ENCODE measurements at places on chromosomes 5 and 9.

- no peaks in the 10 kb centered on the region for H3K36me3 ChIP-seq
- H3K4me3 ChIP-seq, result peak overlapping the region; percentile 77
- H3K4me1 ChIP-seq, result peaks cover 21% of the 10 kb centered on the region
- peak overlapping the region; percentile 88 for H3K27ac ChIP-seq
- ATAC-seq, result no peak
These were observed 1.6 kb downstream of the WNK2 start for GRCh38 chr9:93185266-93186214.

DNA sequence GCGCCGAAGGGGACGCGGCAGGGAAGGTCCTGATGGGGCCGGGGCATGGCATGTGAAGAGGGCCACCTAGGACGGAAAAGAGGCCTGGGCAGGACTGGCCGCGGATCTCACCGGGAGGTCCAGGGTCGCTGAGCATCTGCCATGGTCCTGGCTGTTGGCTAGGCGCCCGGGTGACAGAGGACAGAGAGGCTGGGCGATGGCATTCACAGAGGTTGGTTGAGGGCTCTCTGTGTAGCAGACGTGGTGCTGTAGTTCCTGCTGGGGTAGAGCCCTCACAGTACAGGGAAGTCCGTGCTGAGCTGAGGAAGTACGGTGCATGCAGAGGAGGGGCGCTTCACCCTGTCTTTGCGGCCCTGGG, 427 bp downstream of the PCYOX1L start:
- H3K4me1 ChIP-seq, result peaks cover 20% of the 10 kb centered on the region
- H3K27me3 ChIP-seq, result no peaks in the 10 kb centered on the region
- H3K27ac ChIP-seq, result no peak overlapping the region
- ATAC-seq, result peak; percentile 35

- H3K4me1 ChIP-seq, result no peaks in the 10 kb centered on the region
- peaks cover 16% of the 10 kb centered on the region for H3K27me3 ChIP-seq
- H3K4me3 ChIP-seq, result no peak overlapping the region
- no peak overlapping the region for H3K27ac ChIP-seq
- ATAC-seq, result peak; percentile 34
These were observed 23.4 kb downstream of the SARDH start for GRCh38 chr9:133714606-133715294.

- ATAC-seq, result no peak
- H3K27me3 ChIP-seq, result no peaks in the 10 kb centered on the region
- no peaks in the 10 kb centered on the region for H3K36me3 ChIP-seq
- no peak overlapping the region for H3K27ac ChIP-seq
- no peak overlapping the region for H3K4me3 ChIP-seq
These were observed 65.2 kb upstream of the UBAC1 start for GRCh38 chr9:136026266-136026942.

GRCh38 chr5:55554585-55555202, 19.9 kb upstream of the PLPP1 start:
- H3K36me3 ChIP-seq, result no peaks in the 10 kb centered on the region
- H3K27ac ChIP-seq, result no peak overlapping the region
- no peak for ATAC-seq
- no peaks in the 10 kb centered on the region for H3K27me3 ChIP-seq

DNA sequence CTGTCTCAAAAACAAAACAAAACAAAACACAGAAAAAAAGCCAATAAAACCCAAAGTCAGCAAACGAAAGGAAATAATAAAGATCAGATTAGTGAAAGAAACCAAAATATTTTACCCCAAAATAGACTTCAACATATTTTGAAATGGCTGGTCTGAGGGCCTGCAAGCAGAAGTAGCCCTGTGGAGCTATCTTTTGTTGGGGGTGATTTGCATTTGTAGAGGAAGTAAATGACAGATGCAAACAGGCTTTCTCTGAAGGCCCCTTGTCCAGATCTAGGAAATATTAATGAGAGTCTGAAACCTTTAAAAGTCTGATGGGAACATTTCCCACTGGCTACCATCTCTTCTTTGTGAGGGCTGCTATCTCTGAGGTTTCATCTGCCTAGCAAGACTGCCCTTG, 74.0 kb downstream of the GCNT4 start:
- no peaks in the 10 kb centered on the region for H3K4me1 ChIP-seq
- no peaks in the 10 kb centered on the region for H3K36me3 ChIP-seq
- H3K27me3 ChIP-seq, result no peaks in the 10 kb centered on the region
- ATAC-seq, result no peak
- no peak overlapping the region for H3K27ac ChIP-seq
- no peak overlapping the region for H3K4me3 ChIP-seq

DNA sequence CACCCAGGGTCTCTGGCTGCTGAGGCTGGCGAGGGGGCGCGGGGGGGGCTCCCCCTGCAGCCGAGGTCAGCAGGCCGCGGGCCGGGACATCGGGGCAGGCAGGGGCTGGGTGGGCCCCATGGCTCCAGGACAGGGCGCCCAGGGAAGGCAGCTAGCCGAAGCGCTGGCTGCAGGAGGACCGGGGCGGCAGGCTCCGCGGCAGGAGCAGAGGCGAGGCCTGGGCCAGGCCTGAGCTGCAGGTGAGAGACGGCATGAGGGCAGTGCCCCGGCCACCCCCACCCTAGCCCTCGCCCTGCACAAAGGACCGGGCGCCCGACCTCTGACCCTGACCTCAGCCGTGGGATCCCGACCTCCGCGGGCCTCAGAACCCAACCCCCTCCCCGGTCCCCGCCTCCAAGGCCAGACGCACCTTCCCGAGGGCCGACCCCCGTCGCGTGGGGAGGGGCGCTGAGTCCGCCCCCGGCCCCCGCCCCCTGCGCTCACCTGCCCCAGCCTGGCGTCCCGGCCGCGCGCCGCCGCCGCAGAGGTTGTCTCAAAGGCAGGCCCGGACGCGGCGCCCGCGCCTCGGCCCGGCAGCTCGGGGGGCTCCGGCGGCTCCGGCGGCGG, 431 bp downstream of the RNF208 start:
- peaks cover 16% of the 10 kb centered on the region for H3K4me1 ChIP-seq
- peaks cover 7% of the 10 kb centered on the region for H3K27me3 ChIP-seq
- peaks cover 2% of the 10 kb centered on the region for H3K36me3 ChIP-seq
- ATAC-seq, result no peak
- peak overlapping the region; percentile 49 for H3K27ac ChIP-seq

Data from gastroesophageal sphincter (tissue), 4 donors.